ENCODE measurements at places on chromosomes 2 and 18.
A peak's percentile ranks its signal among the peaks of the same experiment; 100 is the strongest.

DNA sequence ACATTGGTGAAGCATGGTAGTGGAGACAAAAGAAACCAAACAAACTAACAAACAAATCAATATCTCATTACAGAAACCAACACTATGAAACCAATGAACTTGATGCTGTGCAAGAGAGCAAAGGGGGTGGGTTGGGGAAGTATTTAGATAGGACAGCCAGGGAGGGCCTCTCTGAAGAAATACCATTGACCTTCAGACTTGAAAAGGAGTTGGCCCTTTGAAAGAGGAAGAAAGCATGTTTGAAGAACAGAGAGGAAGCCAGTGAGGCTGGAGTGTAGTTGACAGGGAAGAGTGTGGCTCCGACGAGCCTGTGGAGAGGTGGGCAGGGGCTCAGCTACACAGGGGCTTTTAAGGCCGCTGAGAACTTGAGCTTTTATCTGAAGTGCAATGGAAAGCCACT is 151.0 kb upstream of the GATA6 start:
- no peak for DNase-seq

- DNase-seq, result no peak
Observed at GRCh38 chr2:52695731-52696130, 1071.9 kb upstream of the CHAC2 start.

DNA sequence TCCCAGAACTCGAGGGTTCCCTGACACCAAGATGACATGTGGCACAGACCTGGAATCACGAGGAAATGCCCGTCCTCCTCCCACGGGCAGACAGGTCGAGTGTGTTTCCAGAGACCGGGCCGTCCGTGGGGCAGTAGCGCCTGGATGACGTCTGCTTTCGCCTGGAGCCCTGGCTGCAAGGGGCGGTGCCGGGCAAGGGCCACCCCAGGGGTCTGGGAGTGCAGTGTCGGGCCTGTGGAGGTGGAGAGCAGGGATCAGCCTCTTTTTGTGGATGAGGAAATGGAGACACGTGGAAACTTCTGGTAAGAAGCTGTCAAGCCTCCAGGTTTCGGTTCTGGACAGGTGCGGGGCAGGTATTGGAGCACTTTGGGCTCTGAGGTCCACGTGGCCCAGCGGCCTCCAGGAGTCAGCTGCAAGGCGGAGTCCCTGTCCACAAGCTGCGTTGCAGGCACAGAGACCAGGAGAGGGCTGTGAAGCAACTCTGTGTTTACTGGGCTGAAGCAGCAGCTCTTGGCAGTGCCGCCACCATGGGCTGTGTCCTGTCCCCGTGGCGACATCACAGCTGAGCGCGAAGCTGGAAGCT is 25.6 kb downstream of the NFATC1 start:
- no peak for DNase-seq

DNA sequence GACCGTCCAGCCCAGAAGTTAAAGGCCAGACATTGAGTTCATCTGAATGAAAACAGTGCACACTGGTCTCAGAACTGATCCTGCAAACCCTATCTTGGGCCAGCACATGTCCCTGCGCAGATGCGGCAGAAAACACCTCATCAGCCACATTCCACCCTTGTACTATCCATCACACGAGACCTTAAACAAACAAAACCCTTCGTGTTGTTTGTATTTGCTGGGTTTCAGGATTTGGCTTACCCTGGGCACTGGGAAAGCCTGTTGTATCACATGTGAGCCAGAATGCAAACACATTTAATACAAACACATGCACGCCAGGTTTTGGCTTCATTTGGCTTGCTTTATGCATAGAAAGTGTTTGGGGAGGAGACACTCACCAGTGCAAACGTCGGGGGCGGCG is 12.5 kb downstream of the WIPF1 start:
- DNase-seq, result no peak

- DNase-seq, result no peak
Observed at GRCh38 chr2:208548700-208549099, 142.1 kb downstream of the PTH2R start.

DNA sequence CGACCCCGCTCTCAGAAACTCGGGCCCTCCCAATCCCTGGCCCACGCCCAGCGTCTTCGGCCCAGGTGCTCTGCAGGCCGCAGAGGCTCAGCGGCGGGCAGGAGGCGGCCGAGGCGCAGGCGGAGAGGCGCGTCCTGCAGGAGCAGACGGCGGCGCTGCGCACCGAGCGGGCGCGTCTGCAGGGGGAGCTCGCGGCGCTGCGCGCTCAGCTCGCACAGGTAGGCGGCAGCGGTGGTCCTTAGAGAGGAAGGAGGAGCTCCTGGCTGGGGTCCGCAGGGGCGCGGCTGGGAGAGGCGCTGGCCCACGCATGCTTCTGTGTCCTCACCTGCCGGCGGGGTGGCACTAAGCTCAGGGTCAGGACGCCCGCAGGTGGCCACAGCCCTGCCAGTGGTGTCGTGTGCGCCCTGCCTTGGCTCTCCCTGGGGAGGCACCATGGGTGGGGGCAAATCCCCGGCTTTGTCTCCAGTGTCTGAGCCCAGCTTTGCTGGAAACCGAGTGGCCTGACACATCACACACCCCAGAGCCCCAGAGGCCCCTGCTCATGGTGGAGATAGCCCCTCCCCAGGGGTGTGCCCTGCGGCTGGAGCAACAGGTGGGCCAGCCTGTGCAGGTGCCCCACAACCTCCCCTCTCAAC is 14.9 kb upstream of the SNED1 start:
- DNase-seq, result no peak

- no peak for DNase-seq
Observed at GRCh38 chr2:221488136-221488807, 83.8 kb downstream of the EPHA4 start.

GRCh38 chr2:240630771-240631547 is 5.7 kb downstream of the GPR35 start:
- DNase-seq, result no peak

DNA sequence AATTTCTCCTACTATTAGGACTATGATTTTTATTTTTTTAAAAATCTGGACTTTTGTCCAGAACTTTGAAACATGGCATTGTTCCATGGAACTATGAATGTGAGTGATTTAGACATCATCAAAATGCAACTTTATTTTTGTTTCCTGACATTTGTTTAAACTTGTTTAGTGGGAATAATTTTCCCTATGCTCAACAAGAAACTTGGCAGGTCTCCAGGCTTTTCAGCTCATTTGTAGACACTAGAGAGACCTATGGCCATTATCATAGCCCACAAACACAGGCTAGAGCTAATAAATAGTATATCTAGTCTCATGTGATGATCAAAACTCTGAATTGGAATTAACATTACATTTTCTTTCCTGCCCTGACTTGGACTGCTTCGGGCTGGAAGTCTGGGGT is 145.1 kb upstream of the CELF4 start:
- DNase-seq, result no peak

GRCh38 chr2:147275943-147276342 is 568.9 kb upstream of the ACVR2A start:
- no peak for DNase-seq

GRCh38 chr2:42754021-42754775 is 9.7 kb downstream of the OXER1 start:
- DNase-seq, result peak; percentile 59

GRCh38 chr2:8554296-8554806 is 127.5 kb upstream of the ID2 start:
- no peak for DNase-seq

DNA sequence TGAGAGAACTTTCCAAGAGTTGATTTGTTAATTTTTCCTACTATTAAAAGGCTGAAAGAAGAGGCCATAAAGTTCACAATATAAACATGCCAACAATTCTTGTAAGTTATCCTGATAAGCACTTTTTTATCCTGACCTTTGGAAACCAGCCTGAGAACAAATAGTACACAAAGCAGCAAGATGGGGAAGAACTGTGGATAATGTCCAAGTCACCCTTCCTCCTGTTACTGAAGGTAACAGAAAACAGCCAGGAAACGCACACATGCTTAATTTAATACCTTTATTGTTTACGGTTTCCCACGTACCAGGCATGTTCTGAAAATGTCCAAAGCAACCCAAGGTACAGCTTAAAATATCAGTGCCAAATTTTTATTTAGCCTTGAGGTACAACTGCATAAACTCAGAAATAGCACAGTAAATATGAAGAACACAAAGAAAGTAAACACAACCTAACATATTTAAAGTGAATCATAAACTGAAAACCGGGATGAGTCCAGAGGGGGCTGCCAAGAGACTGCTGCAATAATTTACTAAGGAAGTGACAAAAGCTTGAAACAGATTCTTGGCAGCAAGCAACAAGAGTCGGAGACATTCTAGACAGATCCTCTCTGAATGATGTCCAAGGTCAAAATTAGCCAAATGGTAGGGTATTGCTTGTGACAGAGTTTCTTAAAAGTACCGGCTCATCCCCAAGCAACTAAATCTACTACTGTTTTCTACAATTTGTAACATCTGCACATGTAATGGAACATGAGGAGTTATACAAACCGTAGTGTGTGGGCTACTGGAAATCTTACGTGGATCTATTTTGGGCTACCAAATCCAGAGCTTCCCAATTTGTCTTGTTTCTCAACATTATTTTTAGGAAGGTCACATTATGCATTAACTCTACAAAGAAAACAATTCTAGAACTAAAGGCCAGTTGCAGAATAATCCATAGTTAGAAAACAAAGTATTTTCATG is 93.2 kb downstream of the CABYR start:
- no peak for DNase-seq

- DNase-seq, result no peak
Observed at GRCh38 chr2:215332872-215333595, 21.2 kb downstream of the ATIC start.

- DNase-seq, result no peak
Observed at GRCh38 chr2:58047961-58048360, 1.4 kb downstream of the VRK2 start.

- no peak for DNase-seq
Observed at GRCh38 chr18:57084331-57085271, 62.3 kb upstream of the BOD1L2 start.

DNA sequence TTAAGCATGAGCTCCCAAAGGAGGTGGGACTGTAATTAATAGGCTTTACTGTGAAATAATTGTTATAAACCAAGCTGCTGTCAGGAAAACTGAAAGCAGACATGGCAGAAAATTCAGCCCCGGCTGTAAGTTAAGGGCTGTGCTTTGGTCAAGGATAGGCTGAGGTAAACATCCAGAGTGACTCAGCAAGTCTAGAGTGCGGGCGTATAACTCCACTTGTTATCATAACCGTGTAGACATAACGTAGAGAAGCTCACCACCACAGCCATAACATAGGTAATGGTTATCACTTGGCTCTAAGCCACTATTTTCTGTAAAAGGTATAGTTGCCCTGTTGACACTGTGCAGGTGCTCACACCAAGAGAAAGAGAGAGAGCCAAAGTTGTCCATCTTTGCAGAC is 316.8 kb downstream of the DCDC2C start:
- DNase-seq, result no peak

DNA sequence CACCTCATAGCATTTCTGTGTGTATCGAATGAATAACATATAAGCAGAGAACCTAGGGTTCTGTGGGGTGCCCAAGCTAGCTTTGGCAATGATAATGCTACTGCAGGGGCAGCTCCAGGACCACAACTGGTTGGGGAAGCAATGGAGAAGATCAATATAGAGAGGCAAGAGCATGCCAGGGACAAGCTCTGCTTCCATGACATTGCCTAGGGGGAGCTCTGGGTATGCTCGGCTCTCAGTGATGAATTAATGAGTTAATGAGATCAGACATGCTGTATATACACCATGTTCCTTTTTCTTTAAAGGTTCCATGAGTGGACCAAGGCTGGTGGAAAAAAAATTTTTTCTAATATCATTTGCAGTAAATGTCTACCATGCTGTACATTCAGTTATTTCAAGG is 618.4 kb downstream of the BCL11A start:
- no peak for DNase-seq

DNA sequence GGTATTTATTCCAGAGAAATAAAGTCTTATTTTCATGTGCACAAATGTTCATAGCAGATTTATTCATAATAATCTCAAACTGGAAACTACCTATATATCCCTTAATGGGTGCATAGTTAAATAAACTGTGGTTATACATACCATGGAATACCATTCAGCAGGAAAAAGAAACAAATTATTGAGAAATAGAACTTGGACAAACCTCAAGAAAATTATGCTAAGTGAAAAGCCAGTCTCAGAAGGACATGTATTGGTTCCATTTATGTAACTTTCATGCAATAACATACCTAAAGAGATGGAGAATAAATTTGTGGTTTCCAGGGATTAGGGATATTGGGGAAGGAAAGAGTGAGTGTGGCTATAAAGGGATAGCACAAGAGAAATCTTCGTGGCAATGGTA is 452.6 kb downstream of the SETBP1 start:
- DNase-seq, result no peak

Data from occipital lobe (tissue), 3 donors.